ENCODE measurements at places on chromosomes 11 and 22.

GRCh38 chr22:44351685-44352377 is 39.1 kb upstream of the SHISAL1 start:
- no peaks in the 10 kb centered on the region for H3K27me3 ChIP-seq
- H3K4me3 ChIP-seq: no peak overlapping the region
- peak; percentile 85 for DNase-seq
- peaks cover 10% of the 10 kb centered on the region for H3K4me1 ChIP-seq

DNA sequence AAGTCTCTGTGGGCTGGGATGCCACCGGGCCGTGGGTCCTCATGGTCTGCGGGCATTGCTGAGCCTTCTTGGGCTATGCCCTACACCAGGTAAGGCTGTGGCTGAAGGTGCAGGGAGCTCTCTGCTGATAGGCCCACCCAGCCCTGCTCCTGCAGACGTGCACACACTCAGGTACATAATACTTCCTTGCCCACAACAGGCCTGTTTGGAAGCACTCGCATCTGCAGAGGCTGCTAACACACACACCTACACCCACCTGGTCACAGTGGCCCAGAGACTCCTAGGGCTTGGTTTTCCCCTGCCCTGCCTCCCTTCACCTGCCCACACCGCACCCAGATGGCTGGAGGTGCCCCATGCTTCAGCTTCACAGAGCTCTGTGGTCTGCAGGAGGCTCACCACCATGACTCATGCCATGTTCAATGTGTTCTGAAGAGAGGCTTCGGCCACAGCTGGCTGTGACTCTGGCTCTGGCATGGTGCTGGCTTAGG is 72.8 kb upstream of the KCNQ1OT1 start:
- H3K27ac ChIP-seq: no peak overlapping the region
- peak; percentile 60 for DNase-seq
- no peak overlapping the region for H3K4me3 ChIP-seq
- no peaks in the 10 kb centered on the region for H3K36me3 ChIP-seq

DNA sequence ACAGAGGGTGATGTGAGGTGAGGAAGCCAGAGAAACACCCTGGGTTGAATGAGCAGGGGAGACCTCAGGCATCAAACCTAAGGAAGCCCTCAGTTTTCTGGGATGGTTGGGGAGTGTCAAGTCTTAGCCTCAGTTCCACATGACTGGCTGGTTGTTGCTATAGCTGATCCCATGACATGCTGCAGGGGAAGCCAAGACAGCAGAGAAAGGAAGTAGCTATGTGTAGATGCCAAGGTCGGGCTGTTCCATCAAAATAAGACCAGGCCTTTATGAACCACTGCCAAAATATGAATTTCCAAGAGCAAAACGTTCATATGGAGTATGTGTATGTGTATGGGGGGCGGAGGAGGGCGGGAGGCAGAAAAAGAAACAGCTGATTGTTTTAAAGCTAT is 11.6 kb downstream of the CD59 start:
- no peaks in the 10 kb centered on the region for H3K27me3 ChIP-seq
- H3K4me1 ChIP-seq: peaks cover 84% of the 10 kb centered on the region
- peaks cover 76% of the 10 kb centered on the region for H3K36me3 ChIP-seq
- H3K27ac ChIP-seq: peak overlapping the region; percentile 91
- DNase-seq: no peak

DNA sequence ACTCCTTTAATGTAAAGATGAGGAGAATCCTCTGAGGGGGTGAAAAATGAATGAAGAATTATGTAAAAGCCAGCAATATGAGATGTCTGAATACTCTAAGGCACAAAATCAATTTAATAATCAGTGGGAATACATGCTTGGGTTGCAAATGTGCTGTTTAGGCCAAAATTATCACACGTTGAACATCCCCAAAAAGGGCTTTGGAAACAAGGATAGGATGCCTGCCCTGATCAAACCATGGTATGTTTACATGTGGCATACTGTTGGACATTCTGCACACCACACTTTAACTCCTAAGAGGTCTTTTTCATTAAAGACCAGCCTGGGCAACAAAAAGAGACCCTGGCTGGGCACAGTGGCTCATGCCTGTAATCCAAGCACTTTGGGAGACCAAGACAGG is 26.3 kb downstream of the F2 start:
- H3K4me3 ChIP-seq: no peak overlapping the region
- H3K27me3 ChIP-seq: no peaks in the 10 kb centered on the region
- no peak overlapping the region for H3K27ac ChIP-seq
- no peaks in the 10 kb centered on the region for H3K4me1 ChIP-seq
- DNase-seq: no peak
- H3K36me3 ChIP-seq: peaks cover 93% of the 10 kb centered on the region

- no peaks in the 10 kb centered on the region for H3K27me3 ChIP-seq
- peaks cover 9% of the 10 kb centered on the region for H3K4me1 ChIP-seq
- no peak overlapping the region for H3K27ac ChIP-seq
- no peaks in the 10 kb centered on the region for H3K36me3 ChIP-seq
Observed at GRCh38 chr11:92376146-92376599, 151.6 kb downstream of the FAT3 start.

- H3K27ac ChIP-seq: peak overlapping the region; percentile 89
- no peak for DNase-seq
- H3K4me1 ChIP-seq: peaks cover 6% of the 10 kb centered on the region
Observed at GRCh38 chr22:43150731-43151206, 590 bp upstream of the TSPO start.

GRCh38 chr11:119373921-119374631 is 7.4 kb downstream of the USP2 start:
- no peak for DNase-seq
- H3K27me3 ChIP-seq: no peaks in the 10 kb centered on the region
- H3K36me3 ChIP-seq: no peaks in the 10 kb centered on the region
- H3K4me1 ChIP-seq: peaks cover 33% of the 10 kb centered on the region
- H3K27ac ChIP-seq: no peak overlapping the region

DNA sequence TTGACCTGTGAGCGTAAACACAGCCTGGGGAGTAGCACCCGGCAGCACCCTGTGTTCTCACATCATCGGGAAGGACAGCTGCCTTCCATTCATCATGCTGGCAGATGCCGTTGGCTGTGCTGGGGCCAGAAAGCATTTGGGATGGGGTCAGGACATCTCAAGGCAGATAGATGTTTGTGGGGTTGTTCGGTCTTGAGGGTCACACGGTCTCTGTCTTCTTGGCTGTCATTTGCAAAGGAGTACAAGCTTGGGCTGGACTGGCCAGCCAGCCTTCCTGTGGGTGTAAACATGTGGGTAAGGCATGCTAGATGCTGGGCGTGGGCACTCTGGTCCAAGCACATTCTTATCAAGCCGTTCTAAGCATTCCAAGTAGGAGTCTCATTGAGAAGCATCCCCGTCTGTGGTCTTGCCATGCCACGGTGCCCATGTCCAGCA is 81.4 kb downstream of the TBC1D22A start:
- H3K27ac ChIP-seq: no peak overlapping the region
- peaks cover 27% of the 10 kb centered on the region for H3K4me1 ChIP-seq
- no peaks in the 10 kb centered on the region for H3K36me3 ChIP-seq
- H3K27me3 ChIP-seq: no peaks in the 10 kb centered on the region
- H3K4me3 ChIP-seq: no peak overlapping the region

DNA sequence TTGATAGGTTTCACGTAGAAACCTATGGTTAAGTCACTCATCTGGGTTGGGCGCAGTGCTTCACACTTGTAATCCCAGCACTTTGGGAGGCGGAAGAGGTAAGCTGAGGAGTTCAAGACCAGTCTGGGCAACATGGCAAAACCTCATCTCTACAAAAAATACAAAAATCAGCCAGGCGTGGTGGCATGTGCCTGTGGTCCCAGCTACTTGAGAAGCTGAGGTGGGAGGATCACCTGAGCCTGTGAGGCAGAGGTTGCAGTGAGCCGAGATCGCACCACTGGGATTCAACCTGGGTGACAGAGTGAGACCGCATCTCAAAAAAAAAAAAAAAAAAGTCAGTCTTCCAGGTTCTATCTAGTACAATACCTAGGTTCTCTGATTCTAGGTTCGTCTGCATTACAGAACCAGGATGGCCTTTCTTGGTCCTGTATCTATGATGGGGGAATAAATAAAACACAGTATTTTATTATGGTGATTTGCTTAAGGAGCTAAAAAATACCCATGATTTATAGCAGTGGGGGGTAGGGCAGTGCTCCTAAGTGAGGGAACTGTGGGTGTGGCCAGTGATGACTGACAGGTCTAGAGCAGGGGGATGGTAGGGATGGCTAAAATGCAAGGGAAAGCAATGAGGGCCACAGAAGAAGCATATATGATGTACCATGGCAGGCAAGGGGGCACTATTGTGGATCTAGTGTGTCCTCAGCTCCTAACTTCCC is 65.5 kb upstream of the NUP160 start:
- no peaks in the 10 kb centered on the region for H3K27me3 ChIP-seq
- DNase-seq: no peak
- H3K27ac ChIP-seq: no peak overlapping the region
- H3K4me3 ChIP-seq: no peak overlapping the region

DNA sequence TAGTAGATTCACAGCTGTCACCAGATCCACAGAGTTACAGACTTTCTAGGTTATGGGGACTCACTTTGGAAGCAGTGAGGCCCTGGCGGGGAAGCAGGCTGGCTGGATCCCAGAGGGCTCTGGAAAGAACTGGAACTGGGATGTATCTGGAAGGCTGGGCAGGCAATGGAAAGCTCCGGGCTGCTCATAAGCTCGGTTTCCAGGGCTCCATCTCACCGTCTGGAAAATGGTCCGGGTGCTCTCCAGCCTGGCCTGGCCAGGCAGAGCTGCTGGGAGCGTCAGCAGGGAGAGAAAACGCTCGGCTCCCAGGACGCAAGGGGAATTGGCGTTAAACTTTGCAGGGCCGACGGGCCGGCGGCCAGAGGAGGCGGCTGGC is 335 bp upstream of the SEZ6L start:
- H3K27me3 ChIP-seq: peaks cover 60% of the 10 kb centered on the region
- no peak for DNase-seq
- H3K36me3 ChIP-seq: no peaks in the 10 kb centered on the region
- H3K4me1 ChIP-seq: no peaks in the 10 kb centered on the region
- H3K4me3 ChIP-seq: no peak overlapping the region

- peaks cover 12% of the 10 kb centered on the region for H3K4me1 ChIP-seq
- no peak overlapping the region for H3K4me3 ChIP-seq
- H3K27ac ChIP-seq: peak overlapping the region; percentile 73
Observed at GRCh38 chr11:119614222-119615002, 114.6 kb downstream of the NECTIN1 start.

- H3K36me3 ChIP-seq: peaks cover 96% of the 10 kb centered on the region
- no peak overlapping the region for H3K27ac ChIP-seq
- no peaks in the 10 kb centered on the region for H3K4me1 ChIP-seq
Observed at GRCh38 chr11:3767536-3767935, 29.8 kb downstream of the NUP98 start.

DNA sequence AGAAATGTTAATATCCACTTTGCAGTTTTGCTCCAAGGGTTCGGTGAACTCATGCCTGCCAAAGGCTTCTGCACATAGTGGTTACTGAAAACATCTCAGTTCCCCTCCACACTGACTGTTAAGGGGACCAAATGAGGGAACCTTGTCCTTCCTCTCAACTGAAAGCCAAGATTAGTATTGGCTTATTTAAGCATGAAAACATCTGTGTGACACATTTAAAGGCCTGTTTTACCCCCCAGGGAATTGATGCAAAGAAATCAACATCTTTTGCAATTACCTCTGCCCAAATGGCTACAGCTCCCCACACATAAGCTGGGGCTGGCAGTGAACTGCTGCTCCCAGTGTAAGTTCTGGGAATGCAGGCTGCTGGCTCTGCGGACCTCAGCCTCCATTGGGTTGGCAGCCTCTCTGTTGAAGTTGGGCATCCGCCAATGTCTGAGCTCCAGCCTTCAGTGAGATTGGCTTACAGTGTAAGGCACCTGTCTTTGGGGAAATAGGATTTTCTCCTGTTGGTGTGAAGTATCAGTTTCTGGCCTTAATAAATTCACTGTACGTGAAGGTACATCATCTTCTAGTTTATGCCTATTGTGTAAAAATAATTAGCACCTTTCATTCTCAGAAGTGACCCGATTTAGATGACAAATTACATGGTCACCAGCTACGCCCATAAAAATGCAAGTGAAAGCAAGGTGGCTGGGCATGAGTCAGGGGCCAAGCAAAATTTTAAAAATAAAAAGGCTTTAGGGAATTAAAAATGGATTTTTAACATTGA is 213.4 kb upstream of the SYN3 start:
- H3K27ac ChIP-seq: no peak overlapping the region
- no peak overlapping the region for H3K4me3 ChIP-seq
- H3K36me3 ChIP-seq: no peaks in the 10 kb centered on the region
- H3K4me1 ChIP-seq: no peaks in the 10 kb centered on the region
- no peak for DNase-seq

DNA sequence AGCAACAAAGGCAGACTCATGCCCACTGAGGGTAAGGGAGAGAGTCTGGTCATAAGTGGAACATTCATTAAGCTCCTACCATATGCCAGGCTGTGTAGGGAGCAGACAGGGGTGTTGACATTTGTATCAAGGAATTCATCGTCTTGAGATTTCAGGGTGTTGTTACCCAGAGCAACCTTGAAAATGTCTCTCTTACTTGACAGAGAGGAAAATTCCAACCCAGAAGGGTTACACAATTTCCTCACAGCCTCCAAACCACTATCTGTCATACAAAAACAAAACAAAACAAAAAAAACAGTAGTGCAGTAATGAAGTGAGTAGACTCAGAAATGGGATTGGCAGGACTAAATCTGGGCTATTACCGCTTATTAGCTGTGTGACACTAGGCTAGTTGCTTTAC is 113.2 kb downstream of the MIAT start:
- H3K27me3 ChIP-seq: no peaks in the 10 kb centered on the region
- no peaks in the 10 kb centered on the region for H3K4me1 ChIP-seq
- no peak overlapping the region for H3K27ac ChIP-seq
- H3K36me3 ChIP-seq: no peaks in the 10 kb centered on the region
- H3K4me3 ChIP-seq: no peak overlapping the region
- DNase-seq: no peak

DNA sequence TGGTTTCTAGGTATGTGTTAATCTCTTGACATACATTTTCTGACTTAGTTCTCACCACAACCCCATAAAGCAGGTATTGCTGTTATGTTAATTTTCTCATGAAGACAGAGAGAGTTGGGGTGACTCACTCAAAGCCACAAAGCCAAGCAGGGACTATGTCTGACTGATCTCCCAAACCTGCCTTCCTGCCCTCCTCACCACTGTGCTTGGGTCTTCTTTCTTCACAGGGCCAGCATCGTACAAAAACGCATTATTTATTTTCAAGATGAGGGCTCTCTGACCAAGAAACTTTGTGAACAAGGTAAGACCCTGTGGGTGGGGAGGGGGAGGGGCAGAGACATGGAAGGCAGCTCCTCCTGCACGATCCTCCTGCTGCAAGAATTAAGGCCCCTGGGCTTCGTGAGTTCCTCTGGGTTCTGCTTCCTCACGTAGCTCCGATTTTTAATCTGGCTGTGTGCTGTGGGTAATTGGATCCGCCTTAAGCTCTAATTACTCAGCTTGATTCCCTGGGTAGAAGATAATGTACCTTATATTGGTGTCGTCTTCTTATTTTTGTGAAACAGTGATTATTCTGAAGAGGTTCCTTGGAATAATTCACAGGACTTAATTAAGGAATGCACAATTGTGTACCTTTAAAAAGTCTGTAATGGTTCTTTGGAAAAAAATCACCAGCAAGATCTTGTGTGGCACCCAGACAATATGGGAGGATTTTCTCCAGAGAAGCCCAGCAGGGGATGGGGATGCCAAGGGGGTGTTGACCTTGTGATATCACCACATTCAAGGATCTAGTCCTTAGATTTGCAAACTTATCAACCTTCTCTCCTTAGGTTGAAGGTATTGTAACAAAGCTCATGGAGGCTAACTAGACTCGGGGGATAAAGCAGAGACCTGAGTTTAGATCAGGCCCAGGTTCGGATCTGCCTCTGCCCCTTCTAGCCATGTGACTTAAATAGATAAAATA is 112.9 kb downstream of the SPON1 start:
- H3K36me3 ChIP-seq: no peaks in the 10 kb centered on the region
- H3K27me3 ChIP-seq: no peaks in the 10 kb centered on the region
- no peak overlapping the region for H3K4me3 ChIP-seq
- H3K4me1 ChIP-seq: no peaks in the 10 kb centered on the region
- no peak for DNase-seq
